ENCODE measurements at places on chromosomes 7 and 10.

- no peak for DNase-seq
These were observed 310.6 kb upstream of the PLXDC2 start for GRCh38 chr10:19505320-19506312.

DNA sequence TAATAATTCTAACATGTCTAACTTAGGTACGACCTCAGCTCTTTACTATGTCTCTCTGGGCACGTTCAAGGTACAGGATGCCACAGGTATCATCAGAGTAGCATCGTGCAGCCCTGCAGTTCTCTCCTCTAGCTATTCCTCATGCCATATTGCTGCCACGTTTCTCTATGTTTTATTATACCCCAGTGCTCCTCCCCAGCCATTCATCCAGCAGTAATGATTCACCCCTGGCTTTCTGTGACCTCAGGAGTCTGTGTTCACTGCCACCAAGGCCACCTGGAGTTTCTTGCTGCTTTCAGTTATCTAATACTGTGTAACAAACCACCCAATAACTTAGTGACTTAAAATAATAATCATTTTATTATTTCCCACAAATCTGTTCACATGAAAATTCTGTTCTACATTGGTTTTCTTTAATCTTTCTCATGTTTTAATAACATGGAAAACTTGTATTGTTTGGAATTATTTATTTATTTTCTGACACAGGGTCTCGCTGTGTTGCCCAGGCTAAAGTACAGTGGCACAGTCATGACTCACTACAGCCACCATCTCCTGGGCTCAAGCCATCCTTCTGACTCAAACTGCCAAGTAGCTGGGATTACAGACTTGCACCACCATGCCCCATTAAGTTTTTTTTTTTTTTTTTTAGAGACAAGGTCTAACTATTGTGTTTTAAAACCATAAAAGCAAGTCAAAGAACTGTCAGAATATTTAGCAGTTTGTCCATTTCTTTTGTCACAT is 21.8 kb downstream of the REEP3 start:
- no peak for DNase-seq

DNA sequence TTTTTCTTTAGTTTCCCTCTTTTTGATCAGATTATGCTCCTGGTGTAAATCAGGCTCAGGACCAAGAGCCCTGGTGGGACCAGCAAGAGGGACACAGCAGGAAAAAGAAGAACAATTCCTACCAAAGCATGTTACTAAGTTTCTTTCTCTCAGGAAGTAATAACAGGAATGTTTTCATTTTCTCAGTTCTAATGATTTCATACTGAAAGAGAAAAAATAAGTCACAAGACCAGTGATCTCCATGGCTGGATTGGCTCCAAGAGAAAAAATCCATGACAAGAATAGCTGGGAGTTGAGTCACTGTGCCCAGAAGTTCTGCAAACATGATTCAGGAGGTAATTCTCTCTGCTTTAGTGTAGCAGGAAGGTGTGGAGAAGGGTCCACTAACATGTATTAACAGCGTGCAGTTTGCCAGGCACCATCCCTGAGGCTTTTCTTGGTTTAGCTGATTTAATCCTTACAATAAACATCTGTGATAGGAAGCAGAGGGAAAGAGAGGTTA is 23.8 kb upstream of the IFIT2 start:
- no peak for DNase-seq

GRCh38 chr10:97822261-97822687 is 27.4 kb upstream of the GOLGA7B start:
- DNase-seq: no peak

- DNase-seq: no peak
These were observed 79.3 kb upstream of the TNS3 start for GRCh38 chr7:47661051-47661714.

GRCh38 chr10:34187201-34187600 is 627.9 kb downstream of the PARD3 start:
- no peak for DNase-seq

DNA sequence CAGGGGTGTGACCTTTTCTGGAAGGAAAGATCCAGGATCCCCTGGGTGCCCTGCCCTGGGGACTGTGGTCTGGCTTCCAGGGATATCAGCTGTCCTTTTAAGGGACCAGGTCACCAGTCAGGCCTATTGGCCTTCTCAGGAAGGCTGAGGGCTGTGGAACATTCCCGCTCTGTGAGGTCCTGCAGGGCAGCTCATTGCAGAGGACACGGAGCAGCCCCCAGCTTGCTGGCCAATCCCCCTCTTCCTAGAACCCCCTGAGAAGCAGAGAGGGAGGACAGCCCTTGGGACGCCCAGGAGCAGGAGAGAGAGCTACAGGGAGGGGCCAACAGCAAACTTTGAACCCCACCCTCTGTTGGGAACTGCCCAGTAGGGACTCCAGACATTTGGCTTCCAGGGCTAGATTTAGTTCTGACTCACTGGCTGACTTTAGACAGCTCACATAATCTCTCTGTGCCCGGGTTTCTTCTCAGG is 67.9 kb upstream of the COL13A1 start:
- no peak for DNase-seq

GRCh38 chr7:92720604-92721350 is 115.6 kb downstream of the CDK6 start:
- no peak for DNase-seq

GRCh38 chr10:63760708-63761047 is 239.5 kb downstream of the REEP3 start:
- no peak for DNase-seq

GRCh38 chr10:49141541-49142332 is 7.9 kb upstream of the FAM170B start:
- no peak for DNase-seq

All from coronary artery (tissue), 2 donors.